ENCODE measurements at places on chromosomes 2 and 18.

DNA sequence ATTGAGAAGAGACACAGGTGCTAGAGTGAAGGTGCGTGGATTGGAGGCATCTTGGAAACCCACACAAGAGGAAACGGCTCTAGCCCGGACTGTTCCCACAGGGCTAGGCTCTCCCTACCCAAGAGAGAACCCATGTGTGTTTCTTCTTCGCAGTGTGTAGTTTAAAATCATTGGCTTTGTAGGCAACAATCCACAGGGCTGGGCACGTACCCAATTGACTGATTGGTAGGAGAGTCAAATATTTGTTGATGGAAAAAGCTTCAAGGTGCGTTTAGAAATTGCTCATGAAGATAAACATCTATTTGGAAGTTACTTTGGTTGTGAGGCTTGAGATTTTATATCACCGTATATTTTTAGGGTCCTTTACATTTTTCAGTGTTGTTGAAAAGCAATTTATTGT is 13.2 kb upstream of the YWHAQ start:
- H3K36me3 ChIP-seq: no peaks in the 10 kb centered on the region
- no peak overlapping the region for H3K27ac ChIP-seq
- H3K4me1 ChIP-seq: peaks cover 7% of the 10 kb centered on the region
- DNase-seq: no peak
- H3K27me3 ChIP-seq: peaks cover 5% of the 10 kb centered on the region

DNA sequence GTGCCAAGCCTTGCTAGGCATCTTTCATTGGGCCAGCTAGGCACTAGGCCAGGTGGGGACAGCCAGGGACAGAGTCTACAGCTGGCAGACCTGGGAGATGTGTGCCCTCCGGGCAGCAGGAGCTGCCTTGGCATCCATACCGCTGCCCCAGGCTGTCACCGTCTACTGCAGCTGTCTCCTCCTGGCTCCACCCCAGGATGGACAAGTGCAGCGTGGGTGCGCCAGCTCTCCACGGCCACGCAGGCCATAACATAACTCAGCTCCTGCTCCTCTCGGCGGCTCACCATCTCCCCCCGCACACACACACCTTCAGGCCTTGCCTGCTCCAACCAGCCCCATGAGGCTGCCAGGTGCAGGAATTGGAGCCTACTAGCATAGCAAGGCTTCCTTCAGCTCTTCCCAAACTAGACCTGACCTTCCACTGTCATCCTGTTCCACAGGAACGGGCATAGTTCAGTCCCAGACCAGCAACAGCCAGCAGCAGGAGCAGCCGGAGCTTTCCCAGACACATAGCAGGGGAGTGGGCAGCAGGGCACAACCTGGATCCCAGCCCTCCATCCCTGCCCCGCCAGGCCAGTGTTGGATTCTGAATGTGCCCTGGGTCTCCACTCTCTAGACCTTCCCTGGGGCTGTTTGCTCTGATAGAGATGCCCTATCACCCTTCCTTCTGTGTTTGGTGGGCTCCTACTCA is 2.5 kb upstream of the ADRA2B start:
- no peak overlapping the region for H3K27ac ChIP-seq
- H3K4me3 ChIP-seq: no peak overlapping the region
- peaks cover 89% of the 10 kb centered on the region for H3K27me3 ChIP-seq
- DNase-seq: no peak

DNA sequence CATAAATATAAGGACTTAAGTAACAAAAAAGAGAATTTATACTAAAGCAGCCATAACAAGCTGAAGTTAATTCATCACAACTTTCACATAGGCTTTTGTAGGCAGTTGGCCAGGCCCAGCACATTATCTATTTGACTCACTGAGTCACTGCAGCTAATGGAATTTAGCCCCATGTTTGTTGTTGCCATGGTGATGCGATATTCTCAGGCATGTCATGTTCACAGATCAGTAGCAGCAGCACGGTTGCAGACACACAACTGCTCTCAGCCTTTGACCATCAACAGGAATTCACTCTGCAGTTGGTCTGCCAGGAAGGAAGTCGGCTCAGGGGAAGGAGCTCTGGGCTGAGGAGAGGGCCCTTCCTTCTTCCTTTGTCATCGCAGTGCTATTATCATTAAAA is 639.8 kb downstream of the TMEM182 start:
- peaks cover 2% of the 10 kb centered on the region for H3K4me1 ChIP-seq
- H3K27ac ChIP-seq: no peak overlapping the region
- no peak overlapping the region for H3K4me3 ChIP-seq
- no peaks in the 10 kb centered on the region for H3K36me3 ChIP-seq
- peak; percentile 39 for DNase-seq

DNA sequence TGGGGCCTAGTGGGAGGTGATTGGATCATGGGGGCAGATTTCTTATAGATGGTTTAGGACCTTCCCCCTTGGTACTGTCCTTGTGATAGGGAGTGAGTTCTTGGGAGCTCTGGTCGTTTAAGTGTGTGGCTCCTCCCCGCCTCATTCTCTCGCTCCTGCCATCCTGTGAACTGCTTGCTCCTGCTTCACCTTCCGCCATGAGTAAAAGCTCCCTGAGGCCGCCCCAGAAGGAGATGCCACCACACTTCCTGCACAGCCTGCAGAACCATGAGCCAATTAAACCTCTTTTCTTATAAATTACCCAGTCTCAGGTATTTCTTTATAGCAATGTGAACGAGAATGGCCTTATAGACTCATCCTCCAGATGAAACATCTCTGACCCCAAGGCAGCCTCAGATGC is 101.5 kb downstream of the KCNF1 start:
- H3K36me3 ChIP-seq: no peaks in the 10 kb centered on the region
- H3K27ac ChIP-seq: no peak overlapping the region
- H3K4me1 ChIP-seq: no peaks in the 10 kb centered on the region
- peaks cover 50% of the 10 kb centered on the region for H3K27me3 ChIP-seq
- no peak for DNase-seq

DNA sequence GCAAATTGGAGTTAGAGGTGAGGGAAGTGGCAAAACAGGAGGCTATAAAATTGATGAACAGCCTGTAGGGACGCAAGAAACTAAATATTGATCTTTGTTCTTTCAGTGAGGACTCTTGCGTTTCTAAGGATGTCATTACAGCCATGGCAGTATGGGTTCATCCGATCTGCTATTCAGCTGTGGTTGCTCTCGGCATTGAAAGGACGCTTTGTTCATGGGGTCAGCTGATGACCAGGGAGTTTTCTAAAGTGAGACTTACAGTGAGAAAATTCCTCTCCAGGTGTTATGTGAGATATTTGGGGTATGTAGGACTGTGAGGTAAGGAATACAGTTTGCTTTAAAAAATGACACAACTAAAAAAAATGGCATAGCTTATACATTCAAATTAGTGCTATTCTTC is 52.7 kb upstream of the PELI1 start:
- no peaks in the 10 kb centered on the region for H3K36me3 ChIP-seq
- no peaks in the 10 kb centered on the region for H3K27me3 ChIP-seq
- H3K4me3 ChIP-seq: no peak overlapping the region
- H3K4me1 ChIP-seq: peaks cover 2% of the 10 kb centered on the region
- no peak for DNase-seq

GRCh38 chr2:240302041-240302440 is 133.4 kb upstream of the GPC1 start:
- H3K4me3 ChIP-seq: no peak overlapping the region
- H3K27me3 ChIP-seq: no peaks in the 10 kb centered on the region
- H3K27ac ChIP-seq: no peak overlapping the region
- H3K36me3 ChIP-seq: no peaks in the 10 kb centered on the region

DNA sequence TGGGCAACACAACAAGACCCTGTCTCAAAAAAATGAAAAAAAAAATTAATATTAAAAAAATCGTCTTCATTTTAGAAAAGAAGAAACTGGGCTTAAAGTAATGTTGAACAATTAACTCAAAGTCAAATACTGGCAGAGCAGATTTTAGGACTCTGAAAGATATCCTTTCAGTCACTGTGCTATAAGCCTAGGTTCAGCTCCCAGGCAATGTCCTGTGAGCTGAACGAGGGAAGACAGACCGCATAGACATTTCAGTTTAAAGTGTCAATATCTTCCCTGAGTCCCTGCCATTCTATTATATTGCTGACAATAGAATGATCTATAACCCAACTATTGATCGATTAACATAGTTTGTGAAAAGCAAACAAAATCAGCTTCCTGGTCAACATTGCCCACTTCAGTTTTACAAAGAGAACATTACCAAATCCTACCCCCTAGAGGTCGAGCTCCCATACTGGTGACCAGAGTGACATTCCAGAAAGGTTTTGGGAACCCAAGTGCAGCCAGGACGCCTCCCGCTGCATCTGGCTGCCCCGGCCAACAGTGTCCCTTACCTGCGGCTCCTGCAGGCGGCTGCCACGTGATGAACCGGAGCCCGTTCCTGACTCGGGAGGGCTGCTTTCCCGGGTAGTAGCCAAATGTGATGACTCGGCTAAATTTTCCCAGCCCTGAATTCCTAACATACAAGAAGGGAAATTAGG is 639 bp downstream of the MRO start:
- no peaks in the 10 kb centered on the region for H3K27me3 ChIP-seq
- no peaks in the 10 kb centered on the region for H3K36me3 ChIP-seq
- peak; percentile 1 for DNase-seq
- no peak overlapping the region for H3K4me3 ChIP-seq
- H3K27ac ChIP-seq: no peak overlapping the region

DNA sequence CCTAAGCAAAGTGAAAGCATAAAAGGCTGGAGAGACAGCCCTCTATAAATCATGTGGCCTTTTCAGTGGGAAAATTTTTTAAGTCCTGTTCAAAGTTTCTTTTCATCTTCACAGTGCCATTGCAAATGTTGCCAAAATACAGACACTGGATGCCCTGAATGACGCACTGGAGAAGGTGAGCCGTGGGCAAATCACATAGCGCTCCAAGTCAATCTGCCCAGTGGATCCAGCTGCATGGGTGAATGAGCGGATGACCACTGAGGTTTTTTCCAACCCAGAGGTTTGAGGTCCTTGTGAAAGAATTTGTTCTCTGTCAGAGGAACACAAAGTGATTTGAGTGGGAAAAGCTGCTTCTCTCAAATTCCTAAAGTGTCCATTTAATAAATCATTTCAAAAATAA is 11.8 kb downstream of the DAPL1 start:
- no peaks in the 10 kb centered on the region for H3K4me1 ChIP-seq
- H3K27ac ChIP-seq: no peak overlapping the region
- H3K4me3 ChIP-seq: no peak overlapping the region

DNA sequence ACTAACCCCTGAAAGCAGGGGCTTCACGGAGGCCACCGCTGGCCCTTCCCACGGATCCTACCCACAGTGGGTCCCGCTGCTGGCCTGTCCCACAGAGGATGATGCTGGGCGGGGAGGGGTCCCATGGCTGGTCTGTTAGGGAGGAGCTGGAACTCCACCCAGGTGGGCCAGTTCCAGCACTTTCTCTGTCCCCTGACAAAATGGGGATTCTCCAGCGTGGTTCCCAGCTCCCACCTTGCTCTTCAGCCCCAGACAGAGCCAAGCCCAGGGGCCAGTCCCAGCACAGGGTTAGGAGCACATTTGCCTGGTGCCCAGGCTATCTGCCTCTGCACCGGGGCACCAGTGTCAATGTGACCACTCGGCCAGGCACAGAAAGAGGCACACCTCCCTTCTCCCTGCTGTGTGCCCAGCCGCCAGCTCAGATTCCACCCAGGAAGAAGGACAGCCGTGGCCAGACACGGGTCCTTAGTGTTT is 50.0 kb downstream of the ANKMY1 start:
- H3K36me3 ChIP-seq: peaks cover 13% of the 10 kb centered on the region
- H3K27ac ChIP-seq: no peak overlapping the region
- no peak for DNase-seq
- H3K27me3 ChIP-seq: no peaks in the 10 kb centered on the region
- no peak overlapping the region for H3K4me3 ChIP-seq

- peaks cover 6% of the 10 kb centered on the region for H3K36me3 ChIP-seq
- peaks cover 15% of the 10 kb centered on the region for H3K4me1 ChIP-seq
- DNase-seq: peak; percentile 41
- H3K27me3 ChIP-seq: no peaks in the 10 kb centered on the region
- no peak overlapping the region for H3K4me3 ChIP-seq
These were observed 1.5 kb downstream of the RALB start for GRCh38 chr2:120254178-120254577.

- H3K36me3 ChIP-seq: peaks cover 36% of the 10 kb centered on the region
- H3K4me1 ChIP-seq: peaks cover 17% of the 10 kb centered on the region
- DNase-seq: no peak
- H3K4me3 ChIP-seq: no peak overlapping the region
- no peaks in the 10 kb centered on the region for H3K27me3 ChIP-seq
- peak overlapping the region; percentile 4 for H3K27ac ChIP-seq
These were observed 13.9 kb downstream of the FN1 start for GRCh38 chr2:215421859-215422461.

- no peak for DNase-seq
- peak overlapping the region; percentile 91 for H3K27ac ChIP-seq
- no peaks in the 10 kb centered on the region for H3K36me3 ChIP-seq
These were observed 33.2 kb upstream of the CYP1B1 start for GRCh38 chr2:38108907-38109731.

Data from mesenchymal stem cell (in vitro differentiated cells and primary cell).